ENCODE measurements at places on chromosomes 2 and 18. TPM values are rescaled to one million over a fixed set of nuclear protein-coding genes. Genes with fewer than 3 reads are reported as not detected.

DNA sequence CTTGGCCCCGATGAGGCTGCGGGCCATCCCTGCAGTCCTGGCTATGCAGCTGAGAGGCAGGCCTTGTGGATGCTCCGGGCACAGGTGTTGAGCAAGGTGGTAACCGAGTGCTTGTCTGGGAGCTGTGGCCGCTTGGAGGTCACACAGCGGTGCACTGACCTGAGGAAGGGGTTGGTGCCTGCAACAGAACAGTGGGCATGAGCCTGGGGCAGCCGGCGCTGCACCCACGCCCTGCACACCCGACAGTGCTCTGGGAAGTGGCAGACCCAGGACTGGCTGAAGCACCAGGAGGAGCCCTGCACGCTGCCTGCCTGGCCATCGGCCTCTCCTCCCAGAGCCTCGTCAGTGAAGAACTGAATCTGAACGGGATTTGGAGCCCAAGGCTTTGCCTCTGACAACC, 8.2 kb upstream of the POTEE start:
- no peaks in the 10 kb centered on the region for H3K36me3 ChIP-seq
- no peak overlapping the region for H3K4me3 ChIP-seq
- peaks cover 2% of the 10 kb centered on the region for H3K27me3 ChIP-seq
- no peak overlapping the region for H3K27ac ChIP-seq

The WIPF1 gene
- 167 TPM for total RNA-seq

- peaks cover 8% of the 10 kb centered on the region for H3K36me3 ChIP-seq
- H3K4me1 ChIP-seq = peaks cover 37% of the 10 kb centered on the region
- no peak overlapping the region for H3K27ac ChIP-seq
These were observed 2.3 kb downstream of the PIKFYVE start for GRCh38 chr2:208268156-208268952.

DNA sequence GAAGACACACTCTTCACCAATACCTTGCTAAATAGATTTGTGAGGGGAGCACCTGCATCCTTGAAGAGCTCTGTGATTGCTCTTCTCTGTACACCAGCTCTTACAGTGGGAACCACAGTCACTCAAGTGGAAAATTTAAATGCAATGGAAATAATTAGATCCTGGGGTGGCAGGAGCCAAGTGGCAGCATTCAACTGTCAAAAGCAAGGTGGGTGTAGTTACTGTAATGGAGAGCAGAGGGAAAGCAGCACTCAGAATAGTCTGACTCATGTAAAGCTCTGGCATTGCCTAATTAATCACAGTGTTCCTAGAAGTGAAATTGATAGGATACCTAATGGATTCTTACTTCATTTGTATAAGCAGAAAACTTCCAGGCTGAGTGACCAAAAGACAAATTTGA, 245.8 kb downstream of the KCNE4 start:
- no peak for DNase-seq
- no peak overlapping the region for H3K27ac ChIP-seq
- H3K4me3 ChIP-seq = no peak overlapping the region
- H3K36me3 ChIP-seq = no peaks in the 10 kb centered on the region
- H3K4me1 ChIP-seq = no peaks in the 10 kb centered on the region

DNA sequence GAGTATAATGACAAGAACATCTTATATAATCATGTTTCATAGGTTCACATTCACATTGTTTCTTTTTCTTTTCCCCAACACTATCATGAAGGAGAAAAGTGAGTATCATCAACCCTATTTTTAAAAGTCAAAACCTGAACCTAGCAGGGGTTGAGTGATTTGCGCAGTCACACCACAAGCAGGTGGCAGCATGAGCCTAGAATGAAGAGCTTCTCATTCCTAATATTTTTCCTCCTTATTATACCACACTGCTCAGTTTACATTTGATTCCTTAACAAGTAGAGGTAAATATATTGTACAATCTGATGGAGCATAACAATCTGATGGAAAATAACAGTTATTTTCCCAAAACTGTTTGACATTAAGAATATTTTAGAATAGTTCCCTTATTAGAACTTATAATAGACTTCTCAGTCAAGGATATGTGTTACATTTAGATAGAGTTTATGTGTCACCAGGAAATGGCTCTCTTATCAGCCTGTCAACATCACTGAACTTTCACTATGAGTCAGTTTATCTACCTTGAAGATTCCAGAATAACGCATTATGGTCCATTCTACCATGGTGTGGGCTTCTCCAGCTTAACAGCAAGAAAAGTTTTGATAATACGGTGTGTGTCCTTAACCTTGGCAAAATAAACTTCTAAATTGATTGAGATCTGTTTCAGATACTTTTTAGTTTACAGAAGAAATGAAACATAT, 119.5 kb downstream of the NEB start:
- no peak for DNase-seq
- no peak overlapping the region for H3K4me3 ChIP-seq
- no peak overlapping the region for H3K27ac ChIP-seq

- no peak overlapping the region for H3K4me3 ChIP-seq
- no peak overlapping the region for H3K27ac ChIP-seq
- H3K36me3 ChIP-seq = no peaks in the 10 kb centered on the region
- no peaks in the 10 kb centered on the region for H3K27me3 ChIP-seq
These were observed 19.0 kb downstream of the SNED1 start for GRCh38 chr2:241017228-241017940.

DNA sequence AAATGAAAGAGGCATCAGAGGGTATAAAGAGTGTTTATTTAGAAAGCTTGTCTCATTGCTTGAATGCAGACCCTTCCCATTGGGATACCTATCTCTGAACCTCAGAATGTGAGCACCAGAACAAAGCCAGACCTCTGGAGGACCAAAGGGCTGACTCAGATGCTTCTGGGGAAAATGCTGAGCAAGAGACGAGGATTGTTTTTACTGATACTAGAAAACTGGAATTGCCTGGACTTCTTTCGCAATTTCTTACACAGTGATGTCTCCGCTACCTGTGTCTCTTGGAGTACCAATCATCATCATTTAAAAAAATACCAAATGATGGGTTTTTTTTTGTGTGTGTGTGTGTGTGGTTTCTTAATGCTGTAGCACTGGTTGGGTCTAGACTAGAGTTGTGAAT, 55.6 kb upstream of the CCDC85A start:
- no peak overlapping the region for H3K27ac ChIP-seq
- H3K4me3 ChIP-seq = no peak overlapping the region
- no peak for DNase-seq
- no peaks in the 10 kb centered on the region for H3K4me1 ChIP-seq
- H3K36me3 ChIP-seq = no peaks in the 10 kb centered on the region

The TSPYL6 gene
- total RNA-seq = not detected

DNA sequence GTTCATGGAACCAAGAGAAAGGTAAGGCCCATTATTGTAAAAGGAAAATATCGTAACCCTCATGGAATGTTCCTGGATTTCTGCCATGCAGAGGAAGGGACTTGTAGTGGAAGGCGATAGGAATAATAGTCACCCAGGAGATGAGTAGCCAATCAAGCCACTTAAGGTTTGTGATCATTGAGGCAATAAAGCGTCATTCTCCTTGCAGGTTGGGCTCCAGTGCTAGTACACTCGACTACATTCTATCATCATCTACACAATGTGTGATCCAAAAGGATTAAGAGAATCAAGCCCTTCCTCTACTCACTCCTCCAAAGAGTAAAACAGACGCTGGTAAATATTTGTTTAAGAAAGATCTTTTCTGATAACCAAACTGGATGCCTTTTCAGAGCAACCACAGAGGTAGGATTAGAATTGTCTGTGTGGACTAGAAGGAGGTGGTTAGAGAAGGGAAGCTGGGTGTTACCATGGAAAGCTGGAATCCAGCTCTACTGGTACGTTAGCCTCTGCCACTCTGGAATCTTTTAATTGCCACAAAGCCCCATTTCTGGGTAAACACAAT, 245.7 kb downstream of the IKZF2 start:
- H3K4me3 ChIP-seq = no peak overlapping the region
- DNase-seq = no peak
- H3K36me3 ChIP-seq = no peaks in the 10 kb centered on the region
- H3K4me1 ChIP-seq = peaks cover under 1% of the 10 kb centered on the region

DNA sequence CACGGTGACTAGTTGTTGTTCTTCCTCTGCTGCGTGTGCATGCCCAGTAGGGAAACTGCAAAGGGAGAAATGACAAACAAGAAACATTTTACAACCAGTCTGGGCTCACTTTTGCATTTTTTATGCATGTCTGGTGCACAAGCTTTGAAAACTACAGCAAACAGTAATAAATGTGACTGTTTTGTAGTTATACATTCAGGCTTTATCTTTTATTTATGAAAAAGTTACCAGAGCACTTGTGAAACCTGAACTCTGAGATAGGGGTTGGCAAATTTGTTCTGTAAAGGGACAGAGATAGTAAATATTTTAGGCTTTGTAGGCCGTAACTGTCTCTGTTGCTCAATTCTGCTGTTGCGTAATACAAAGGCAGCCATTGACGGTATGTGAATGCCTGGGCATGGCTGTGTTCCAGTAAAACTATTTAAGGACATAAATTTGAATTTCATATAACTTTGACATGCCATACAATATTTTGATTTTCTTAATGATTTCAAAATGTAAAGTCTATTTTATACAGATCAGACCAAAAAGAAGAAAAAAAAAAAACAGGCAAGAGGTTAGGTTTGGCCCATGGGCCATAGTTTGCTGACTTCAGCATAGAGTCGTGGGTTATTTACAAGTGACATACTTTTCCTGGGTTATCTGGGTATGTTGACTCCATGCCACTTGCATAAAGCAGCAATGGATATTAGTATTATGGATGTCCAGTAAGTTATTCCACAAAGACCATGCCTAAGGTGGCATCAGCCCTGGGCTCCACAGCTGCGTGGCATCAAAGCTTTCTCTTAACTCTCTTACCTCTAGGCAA, 53.6 kb upstream of the EML6 start:
- H3K4me1 ChIP-seq = peaks cover 19% of the 10 kb centered on the region
- DNase-seq = no peak
- no peak overlapping the region for H3K27ac ChIP-seq
- H3K36me3 ChIP-seq = peaks cover 20% of the 10 kb centered on the region

GRCh38 chr18:63850636-63851035, 36.9 kb upstream of the SERPINB2 start:
- no peaks in the 10 kb centered on the region for H3K4me1 ChIP-seq
- H3K27me3 ChIP-seq = peaks cover 6% of the 10 kb centered on the region
- DNase-seq = no peak
- H3K36me3 ChIP-seq = no peaks in the 10 kb centered on the region
- no peak overlapping the region for H3K4me3 ChIP-seq

The GPR155 gene
- total RNA-seq = 9.2 TPM

The ZCCHC2 gene
- 22.1 TPM for total RNA-seq

The RAPGEF4 gene
- total RNA-seq = 0.24 TPM

The PROM2 gene
- total RNA-seq = 0.45 TPM

The HMSD gene
- total RNA-seq = 31.7 TPM

DNA sequence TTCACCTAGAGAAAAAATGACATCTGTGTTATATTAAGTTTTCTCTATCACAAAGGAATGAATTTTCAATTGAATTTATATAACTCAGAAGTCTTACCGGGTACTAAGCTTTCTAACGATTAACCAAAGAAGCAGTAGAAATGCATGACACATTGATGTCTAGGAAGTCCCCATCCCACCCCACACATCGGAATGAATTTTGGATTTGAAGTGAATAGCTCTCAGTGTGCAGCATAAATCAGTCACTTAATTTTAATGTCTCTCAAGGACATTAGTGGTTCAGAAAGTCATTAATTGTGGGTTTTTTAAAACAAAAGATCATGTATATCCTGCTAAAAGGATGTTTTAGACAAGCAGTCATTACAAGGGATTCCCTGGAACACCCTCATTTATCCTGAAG, 141.4 kb upstream of the PIEZO2 start:
- H3K27ac ChIP-seq = no peak overlapping the region
- H3K4me1 ChIP-seq = no peaks in the 10 kb centered on the region
- no peak for DNase-seq
- no peaks in the 10 kb centered on the region for H3K36me3 ChIP-seq

GRCh38 chr2:98029718-98030222, 34.0 kb upstream of the TMEM131 start:
- H3K27ac ChIP-seq = no peak overlapping the region
- no peak overlapping the region for H3K4me3 ChIP-seq
- H3K27me3 ChIP-seq = no peaks in the 10 kb centered on the region
- peaks cover 17% of the 10 kb centered on the region for H3K4me1 ChIP-seq
- no peaks in the 10 kb centered on the region for H3K36me3 ChIP-seq
- DNase-seq = no peak

The TMEM18 gene
- 25.1 TPM for total RNA-seq

GRCh38 chr18:32669549-32670165, 103.2 kb downstream of the KLHL14 start:
- no peak for DNase-seq
- no peak overlapping the region for H3K27ac ChIP-seq
- H3K4me3 ChIP-seq = no peak overlapping the region
- no peaks in the 10 kb centered on the region for H3K36me3 ChIP-seq
- H3K27me3 ChIP-seq = peaks cover 2% of the 10 kb centered on the region

DNA sequence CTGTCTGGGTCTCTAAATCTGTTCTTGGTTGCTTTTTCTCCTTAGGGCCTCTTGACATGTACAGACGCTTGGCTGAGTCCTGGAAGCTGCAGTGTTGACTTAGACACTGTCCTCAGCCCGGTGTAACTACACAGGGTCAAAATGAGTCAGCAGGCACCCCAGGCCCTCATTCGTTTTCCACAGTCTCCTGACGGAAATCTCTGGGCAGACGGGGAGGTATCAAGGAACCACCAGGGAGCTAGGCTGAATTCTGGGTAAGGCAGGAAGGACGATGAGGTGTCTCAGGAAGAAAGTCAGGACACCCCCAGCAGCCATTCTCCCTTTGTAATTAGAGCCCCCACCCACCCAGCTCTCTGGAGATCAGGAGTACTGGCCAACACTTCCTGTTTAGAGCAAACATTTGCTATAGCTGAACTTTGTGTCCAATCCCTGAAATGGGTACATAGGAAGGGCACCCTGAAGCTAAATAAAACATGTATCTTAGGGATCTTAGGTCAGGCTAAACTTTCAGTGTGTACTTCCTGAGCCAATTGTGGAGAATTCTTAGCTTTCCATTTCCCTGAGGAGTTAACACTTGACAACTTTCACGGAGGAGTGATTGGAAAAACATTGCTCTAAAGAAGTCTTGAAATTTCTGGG, 23.9 kb upstream of the EPAS1 start:
- H3K27ac ChIP-seq = no peak overlapping the region
- H3K36me3 ChIP-seq = no peaks in the 10 kb centered on the region
- no peak overlapping the region for H3K4me3 ChIP-seq
- H3K27me3 ChIP-seq = peaks cover 12% of the 10 kb centered on the region
- no peak for DNase-seq
- peaks cover 15% of the 10 kb centered on the region for H3K4me1 ChIP-seq

DNA sequence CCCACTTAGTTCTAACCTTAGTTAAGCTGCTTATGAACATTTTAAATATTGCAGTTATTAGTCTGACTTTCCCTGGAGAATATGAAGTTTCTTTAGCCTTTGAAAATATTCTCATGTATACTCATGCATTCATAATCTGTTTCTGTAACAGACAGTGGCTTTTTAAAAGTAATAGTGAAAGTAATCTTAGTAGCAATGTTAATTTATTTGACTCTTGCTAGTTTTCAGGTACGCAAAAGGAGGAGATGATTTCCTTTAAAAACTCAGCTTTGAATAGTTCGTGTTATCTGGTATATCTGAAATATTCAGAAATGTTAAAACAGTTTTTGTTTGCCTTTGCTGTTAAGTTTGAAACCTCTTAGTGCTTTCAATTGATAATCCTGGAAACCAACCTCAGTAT, 3.8 kb downstream of the ANKRD12 start:
- H3K4me3 ChIP-seq = peak overlapping the region; percentile 74
- no peak for DNase-seq
- peaks cover 10% of the 10 kb centered on the region for H3K36me3 ChIP-seq
- H3K27me3 ChIP-seq = no peaks in the 10 kb centered on the region
- peaks cover 67% of the 10 kb centered on the region for H3K4me1 ChIP-seq
- peak overlapping the region; percentile 90 for H3K27ac ChIP-seq

GRCh38 chr2:133360190-133360589, 208.1 kb downstream of the NCKAP5 start:
- no peak overlapping the region for H3K27ac ChIP-seq
- H3K27me3 ChIP-seq = no peaks in the 10 kb centered on the region
- H3K36me3 ChIP-seq = no peaks in the 10 kb centered on the region
- H3K4me3 ChIP-seq = no peak overlapping the region
- H3K4me1 ChIP-seq = no peaks in the 10 kb centered on the region

Data from activated naive CD4-positive, alpha-beta T cell treated with anti-CD3 and anti-CD28 coated beads for 36 hours (primary cell).